ENCODE measurements at places on chromosomes 6 and 20.

DNA sequence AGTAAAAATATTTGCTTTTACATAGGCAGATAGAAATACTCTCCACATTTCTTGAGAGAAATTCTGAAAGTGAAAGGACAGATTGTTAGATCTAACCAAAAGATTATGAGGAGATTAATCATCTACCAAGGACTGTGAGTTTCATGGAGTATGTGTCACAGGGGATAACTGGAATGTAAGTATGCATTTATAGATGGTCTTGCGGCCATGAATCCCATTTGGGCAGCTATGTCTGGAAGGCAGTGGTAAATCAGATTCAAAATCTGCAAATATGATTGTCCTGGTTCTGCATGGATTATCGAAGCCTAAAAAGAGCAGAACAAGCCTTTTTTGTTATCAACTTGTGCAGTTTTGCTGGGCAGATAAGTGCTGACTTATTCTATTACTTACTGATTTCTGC is 293.8 kb downstream of the RFPL4B start:
- DNase-seq: no peak

DNA sequence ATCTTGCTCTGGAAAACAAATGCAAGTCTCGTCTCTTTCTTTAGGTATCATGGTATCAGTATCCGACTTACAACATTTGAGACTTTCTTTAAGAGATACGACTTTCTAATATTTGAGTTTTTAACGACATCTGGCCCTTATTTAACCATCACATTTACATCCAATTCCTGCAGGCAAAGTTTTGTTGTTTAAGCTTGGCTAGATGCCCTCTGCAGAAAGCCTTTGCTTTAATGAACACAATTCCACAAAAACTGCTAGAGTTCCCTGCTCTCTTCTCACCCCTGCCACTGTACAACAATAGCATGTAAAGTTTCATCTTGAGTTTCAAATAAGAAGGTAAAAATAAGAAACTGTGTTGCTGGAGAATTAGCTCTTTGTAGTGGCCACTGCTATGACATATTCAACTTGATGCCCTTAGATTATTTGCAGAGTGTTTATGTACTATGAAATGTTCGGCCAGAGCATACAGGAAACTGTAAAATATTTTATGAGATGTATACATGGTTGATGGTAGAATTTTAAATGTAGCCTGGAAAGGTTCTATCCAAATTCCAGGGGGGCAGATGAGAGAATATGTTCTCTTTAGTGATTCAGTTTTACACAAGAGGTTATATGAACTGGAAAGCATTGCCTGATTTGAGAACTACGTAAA is 438.6 kb downstream of the CDC5L start:
- no peak for DNase-seq

DNA sequence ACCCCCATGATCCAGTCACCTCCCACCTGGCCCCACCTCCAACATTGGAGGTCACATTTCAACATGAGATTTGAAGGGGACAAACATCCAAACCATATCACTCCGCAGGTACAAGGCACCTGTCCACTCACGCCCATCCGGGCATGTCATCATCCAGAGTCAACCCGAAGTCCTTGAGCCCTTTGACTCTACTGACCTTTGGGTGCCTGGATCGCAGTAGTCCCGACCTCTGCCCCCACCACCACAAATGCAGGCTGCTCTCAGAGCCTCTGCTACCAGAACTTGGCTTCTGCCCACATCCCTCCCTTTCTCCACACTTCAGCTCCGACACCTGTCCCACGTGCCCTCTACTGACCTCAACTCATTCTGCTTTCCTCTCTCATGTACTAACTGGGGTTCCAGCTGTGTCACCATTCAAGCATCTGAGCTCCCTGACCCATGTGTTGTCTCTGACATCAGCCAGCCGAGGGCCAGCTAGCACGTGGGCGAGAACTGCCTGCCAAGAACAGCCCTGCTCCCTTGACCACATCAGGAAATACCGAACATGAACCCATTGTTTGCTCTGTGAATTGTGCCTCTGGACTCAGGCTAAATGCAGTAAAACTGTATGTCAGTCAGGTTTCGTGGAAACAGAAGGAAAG is 498.3 kb upstream of the SULF2 start:
- no peak for DNase-seq

GRCh38 chr20:507761-508332 is 35.7 kb downstream of the CSNK2A1 start:
- no peak for DNase-seq

GRCh38 chr20:63115651-63116411 is 100.1 kb downstream of the YTHDF1 start:
- no peak for DNase-seq

DNA sequence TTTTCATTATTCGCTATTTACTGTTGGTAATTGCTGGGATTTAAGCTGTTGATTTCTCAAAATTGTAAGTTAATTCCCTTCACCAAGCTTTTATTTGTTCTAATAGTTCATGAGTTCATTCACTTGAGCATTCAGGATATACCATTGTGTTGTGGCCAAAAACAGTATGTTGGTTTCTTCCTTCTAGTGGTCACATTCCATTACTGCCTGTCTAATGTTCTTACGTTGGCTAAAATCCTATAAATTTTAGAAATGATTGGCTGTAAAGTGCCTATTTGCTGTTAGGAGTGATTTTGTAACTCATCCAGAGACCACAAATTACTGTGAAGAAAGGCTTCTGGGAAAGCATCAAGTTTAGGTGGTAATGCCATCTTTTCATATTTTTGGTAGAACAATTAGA is 76.3 kb downstream of the FARS2 start:
- DNase-seq: no peak

DNA sequence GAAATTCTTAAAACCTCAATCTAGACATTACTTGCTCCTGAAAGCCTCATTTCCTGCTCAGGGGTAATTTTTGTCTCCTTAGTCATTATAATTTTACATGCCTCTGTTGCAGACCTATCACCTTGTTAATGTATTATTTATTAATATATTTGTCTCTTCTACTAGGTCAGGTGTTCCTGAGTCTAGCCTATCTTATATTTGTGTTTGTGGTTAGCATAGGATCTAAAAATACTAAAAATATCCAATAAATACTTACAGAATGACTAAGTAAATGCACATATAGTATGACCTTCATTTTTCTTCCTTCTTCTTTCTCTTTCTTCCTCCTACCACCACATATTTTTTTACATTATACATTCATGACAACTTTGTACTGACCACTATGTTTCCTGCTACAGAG is 268.9 kb upstream of the HS3ST5 start:
- no peak for DNase-seq

DNA sequence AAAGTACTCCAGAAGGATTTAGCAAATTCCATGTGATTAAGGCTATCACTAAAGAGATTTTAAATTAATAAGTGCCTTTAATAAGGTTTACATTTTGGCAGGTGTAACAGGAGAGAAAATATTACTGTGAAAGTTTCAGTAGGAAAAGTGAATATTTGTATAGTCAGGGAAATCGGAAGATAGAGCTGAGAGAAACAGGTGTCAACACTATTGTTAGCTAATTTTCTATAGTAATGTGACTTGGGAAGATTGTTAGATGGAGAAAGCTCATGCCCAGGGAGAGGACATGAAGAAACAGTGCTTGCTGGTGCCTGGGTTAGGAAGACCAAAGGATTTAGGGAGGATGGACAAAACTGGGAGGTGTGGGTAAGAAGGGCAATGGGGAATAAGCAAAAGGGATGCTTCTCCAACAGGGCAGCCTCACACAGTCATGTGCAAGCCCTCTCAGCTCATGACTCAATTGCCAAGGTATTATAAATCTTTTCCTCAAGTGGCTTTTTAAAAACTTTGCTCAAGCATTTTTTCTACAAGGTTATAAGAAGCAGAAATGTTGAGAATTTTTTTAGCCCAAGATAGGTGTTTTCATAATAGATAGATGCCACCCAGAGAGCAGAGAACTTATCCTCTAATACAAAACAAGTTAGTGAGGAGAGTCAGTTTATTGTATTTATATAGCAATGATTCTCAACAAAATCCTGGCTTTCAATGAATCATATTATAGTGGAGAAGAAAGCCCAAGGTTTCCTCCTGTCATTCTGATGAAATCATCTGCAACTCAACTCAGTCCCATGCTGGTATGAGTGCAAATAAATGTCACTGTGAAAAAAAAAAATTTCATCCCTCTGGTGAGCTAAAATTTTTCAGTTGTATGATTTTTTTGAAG is 325.2 kb upstream of the NT5E start:
- no peak for DNase-seq

DNA sequence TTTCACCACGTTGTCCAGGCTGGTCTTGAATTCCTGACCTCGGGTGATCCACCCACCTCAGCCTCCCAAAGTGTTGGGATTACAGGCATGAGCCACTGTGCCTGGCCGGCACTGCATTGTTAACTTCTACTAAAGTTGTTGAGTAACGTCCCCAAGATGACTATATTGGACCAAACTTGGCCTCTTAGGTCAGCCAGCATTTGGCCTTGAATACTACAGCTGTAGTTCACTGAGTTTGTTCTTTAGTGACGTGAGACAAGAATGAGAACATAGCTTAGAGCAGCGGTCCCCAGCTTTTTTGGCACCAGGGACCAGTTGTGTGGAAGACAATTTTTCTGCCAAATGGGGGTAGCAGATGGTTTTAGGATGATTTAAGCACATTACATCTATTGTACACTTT is 237.1 kb downstream of the TBC1D7 start:
- DNase-seq: no peak

GRCh38 chr20:4445784-4446183 is 275.9 kb upstream of the PRND start:
- DNase-seq: no peak

GRCh38 chr6:6586671-6587526 is 1.6 kb upstream of the LY86 start:
- no peak for DNase-seq

All from T-helper 17 cell (primary cell).